Activated naive CD8-positive, alpha-beta T cell treated with anti-CD3 and anti-CD28 coated beads for 36 hours (primary cell): ENCODE measurements at places on chromosomes 6 and 20. TPM values are rescaled to one million over a fixed set of nuclear protein-coding genes. Genes with fewer than 3 reads are reported as not detected.

Gene VEGFA
- 54.7 TPM for total RNA-seq

Gene CITED2
- 28.5 TPM for total RNA-seq

Gene NAPB
- total RNA-seq = 6.7 TPM

Gene IP6K3
- total RNA-seq = not detected

Gene ULBP2
- total RNA-seq = 0.62 TPM

Gene CLIC5
- 0.74 TPM for total RNA-seq

Gene GNAS-AS1
- total RNA-seq = 1.0 TPM

Gene RAET1L
- total RNA-seq = not detected

Gene FAM50B
- 8.7 TPM for total RNA-seq

DNA sequence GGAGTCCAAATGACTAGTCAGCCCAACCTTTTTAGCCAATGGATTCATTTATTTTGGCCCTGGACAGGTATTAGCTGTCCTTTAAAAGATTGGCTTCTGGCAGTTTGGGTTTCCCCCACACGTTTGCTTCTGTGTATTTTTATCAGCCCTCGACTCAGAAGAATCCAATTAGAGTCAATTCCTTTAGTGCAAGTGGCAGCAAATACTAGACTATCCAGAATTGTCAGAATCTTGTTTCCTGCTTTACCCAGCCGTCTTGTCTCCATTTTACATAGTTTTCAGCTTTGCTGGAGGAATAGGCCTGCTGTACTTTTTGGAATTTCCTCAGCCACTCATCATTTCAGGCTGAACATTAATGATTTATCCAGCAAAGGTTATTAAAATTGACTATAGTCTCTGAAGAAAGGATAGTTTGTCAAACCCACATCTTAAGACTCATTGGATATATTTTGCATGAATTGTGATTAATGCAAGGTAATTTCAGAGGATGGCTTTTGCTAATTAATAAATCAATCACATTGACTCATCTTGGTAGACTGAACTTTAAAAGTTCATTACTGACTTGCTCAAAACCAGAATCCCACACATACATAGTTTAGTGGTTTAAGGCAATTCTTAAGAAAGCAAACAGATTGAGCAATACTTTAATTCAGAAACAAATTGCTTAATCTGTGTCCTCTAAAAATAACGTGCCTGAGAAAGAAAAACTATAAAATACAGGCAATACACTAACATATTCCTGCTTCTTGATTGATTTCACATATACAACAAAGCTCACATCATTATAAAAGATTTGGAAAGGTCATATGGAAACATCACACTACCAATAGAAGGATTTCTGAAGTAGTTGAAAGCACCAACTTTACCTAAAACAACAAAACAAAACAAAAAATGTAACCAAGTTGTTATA, 62.9 kb upstream of the ZNF217 start:
- H3K36me3 ChIP-seq = no peaks in the 10 kb centered on the region
- H3K27me3 ChIP-seq = no peaks in the 10 kb centered on the region
- peak overlapping the region; percentile 37 for H3K4me3 ChIP-seq
- no peak for DNase-seq
- H3K27ac ChIP-seq = peak overlapping the region; percentile 84

GRCh38 chr20:53608071-53608455, 14.4 kb upstream of the ZNF217 start:
- H3K36me3 ChIP-seq = peaks cover 24% of the 10 kb centered on the region
- H3K27ac ChIP-seq = peak overlapping the region; percentile 92
- H3K4me1 ChIP-seq = peaks cover 35% of the 10 kb centered on the region
- H3K27me3 ChIP-seq = no peaks in the 10 kb centered on the region
- no peak for DNase-seq

DNA sequence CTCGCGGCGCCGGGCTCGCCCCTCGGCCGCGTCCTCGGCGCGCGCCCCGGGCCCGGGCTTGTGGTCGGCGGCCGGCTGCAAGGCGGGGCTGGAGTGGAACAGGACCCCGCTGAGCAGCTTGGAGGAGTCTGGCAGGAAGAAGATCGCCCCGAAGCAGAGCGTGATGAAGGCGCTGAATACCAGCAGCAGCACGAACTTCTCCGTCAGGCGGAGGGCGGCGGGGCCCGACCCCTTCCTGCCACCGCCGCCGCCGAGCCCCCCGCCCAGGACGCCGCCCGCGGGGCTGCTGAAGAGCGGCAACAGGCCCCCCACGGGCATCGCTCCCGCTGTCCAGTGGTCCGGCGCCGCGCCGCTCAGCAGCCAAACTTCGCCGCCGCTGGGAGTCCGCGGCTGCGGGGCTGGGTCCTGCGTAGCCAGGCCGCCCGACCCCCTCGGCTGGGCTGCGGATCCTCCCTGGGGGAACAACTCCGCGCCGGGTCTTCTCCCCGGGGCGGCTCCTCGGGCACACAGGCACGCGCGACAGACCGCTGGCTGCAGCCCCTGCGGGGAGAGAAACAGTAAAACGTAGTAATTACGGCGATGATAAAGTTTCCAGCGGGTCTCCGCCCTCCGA, 707 bp downstream of the MAN1A1 start:
- H3K27ac ChIP-seq = peak overlapping the region; percentile 84
- DNase-seq = peak; percentile 29
- peaks cover 27% of the 10 kb centered on the region for H3K36me3 ChIP-seq
- peak overlapping the region; percentile 82 for H3K4me3 ChIP-seq
- no peaks in the 10 kb centered on the region for H3K27me3 ChIP-seq

- H3K4me3 ChIP-seq = no peak overlapping the region
- no peak overlapping the region for H3K27ac ChIP-seq
- no peak for DNase-seq
- H3K4me1 ChIP-seq = no peaks in the 10 kb centered on the region
- H3K36me3 ChIP-seq = no peaks in the 10 kb centered on the region
Observed at GRCh38 chr6:76465410-76465809, 392.9 kb upstream of the IMPG1 start.

GRCh38 chr20:61459266-61459665, 207.2 kb downstream of the CDH4 start:
- no peak overlapping the region for H3K27ac ChIP-seq
- no peaks in the 10 kb centered on the region for H3K36me3 ChIP-seq
- peaks cover 3% of the 10 kb centered on the region for H3K27me3 ChIP-seq
- no peaks in the 10 kb centered on the region for H3K4me1 ChIP-seq

DNA sequence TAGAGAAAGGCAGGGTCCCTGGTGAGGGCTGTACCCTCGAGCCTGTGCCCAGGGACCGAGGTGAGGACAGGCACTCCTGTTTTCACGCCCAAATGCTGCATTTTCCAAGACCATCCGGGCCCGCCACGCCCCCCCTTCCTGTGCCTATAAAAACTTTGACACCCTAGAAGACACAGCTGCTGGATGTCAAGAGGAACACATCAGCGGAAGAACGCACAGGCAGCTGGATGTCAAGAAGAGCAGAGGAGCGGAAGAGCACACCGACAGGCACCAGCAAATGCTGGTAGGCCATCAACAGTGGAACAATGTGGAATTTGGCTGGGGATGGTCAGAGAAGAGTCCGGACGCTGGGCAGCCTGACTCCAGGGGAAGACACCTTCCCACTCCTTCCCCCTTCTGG, 56.1 kb downstream of the TXLNB start:
- H3K4me1 ChIP-seq = peaks cover 4% of the 10 kb centered on the region
- no peaks in the 10 kb centered on the region for H3K36me3 ChIP-seq

- H3K4me3 ChIP-seq = no peak overlapping the region
- peaks cover 31% of the 10 kb centered on the region for H3K36me3 ChIP-seq
Observed at GRCh38 chr6:130167655-130168054, 55.1 kb downstream of the SAMD3 start.

GRCh38 chr20:35939264-35939663, 15.0 kb downstream of the SCAND1 start:
- H3K4me3 ChIP-seq = no peak overlapping the region
- no peaks in the 10 kb centered on the region for H3K27me3 ChIP-seq
- peaks cover 18% of the 10 kb centered on the region for H3K36me3 ChIP-seq
- H3K27ac ChIP-seq = no peak overlapping the region
- H3K4me1 ChIP-seq = peaks cover 8% of the 10 kb centered on the region

DNA sequence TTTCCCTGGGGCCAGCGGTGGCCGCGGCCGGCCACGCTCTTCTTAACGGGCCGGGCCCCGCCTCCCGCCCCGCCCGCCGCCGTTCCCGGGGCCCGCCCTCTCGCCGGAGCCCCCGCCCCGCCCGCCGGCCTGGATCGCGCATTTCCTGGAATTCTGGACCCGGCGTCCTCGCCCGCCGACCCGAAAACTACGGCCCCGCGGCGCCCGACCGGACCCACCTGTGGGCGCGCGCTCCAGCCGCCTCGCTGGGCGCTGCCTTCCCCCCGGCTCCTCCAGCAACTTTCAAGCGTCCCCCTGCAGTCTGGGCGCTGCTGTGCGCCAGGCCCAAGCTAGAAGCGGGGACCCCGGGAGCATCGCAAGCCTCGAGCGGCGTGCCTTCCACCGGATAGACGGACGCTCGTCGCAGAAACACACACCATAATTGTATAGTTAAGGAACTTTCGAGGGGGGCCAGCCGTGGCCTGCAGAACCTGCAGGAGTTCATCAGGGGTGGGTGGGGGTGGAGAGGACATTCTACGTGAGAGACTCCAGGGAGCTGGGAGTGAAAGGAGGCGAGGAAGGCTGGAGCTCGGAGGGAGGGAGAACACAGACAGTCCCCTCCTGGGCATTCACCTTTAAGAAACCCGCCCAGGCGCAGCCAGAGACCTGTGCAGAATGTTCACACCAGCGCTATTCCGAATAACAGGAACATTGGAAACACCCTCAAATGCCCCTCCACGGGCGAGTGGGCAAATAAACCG, at the start of gene ADA:
Gene ADA (minus strand): TSS at position 16 of the 740 bp plus-strand sequence. CDS start 92 bp downstream, outside the sequence.
- H3K27me3 ChIP-seq = no peaks in the 10 kb centered on the region
- peak within 1 kb of the TSS; percentile 83 for H3K27ac ChIP-seq
- peaks cover 46% of the 10 kb centered on the region for H3K4me1 ChIP-seq
- H3K36me3 ChIP-seq = no peaks in the 10 kb centered on the region

DNA sequence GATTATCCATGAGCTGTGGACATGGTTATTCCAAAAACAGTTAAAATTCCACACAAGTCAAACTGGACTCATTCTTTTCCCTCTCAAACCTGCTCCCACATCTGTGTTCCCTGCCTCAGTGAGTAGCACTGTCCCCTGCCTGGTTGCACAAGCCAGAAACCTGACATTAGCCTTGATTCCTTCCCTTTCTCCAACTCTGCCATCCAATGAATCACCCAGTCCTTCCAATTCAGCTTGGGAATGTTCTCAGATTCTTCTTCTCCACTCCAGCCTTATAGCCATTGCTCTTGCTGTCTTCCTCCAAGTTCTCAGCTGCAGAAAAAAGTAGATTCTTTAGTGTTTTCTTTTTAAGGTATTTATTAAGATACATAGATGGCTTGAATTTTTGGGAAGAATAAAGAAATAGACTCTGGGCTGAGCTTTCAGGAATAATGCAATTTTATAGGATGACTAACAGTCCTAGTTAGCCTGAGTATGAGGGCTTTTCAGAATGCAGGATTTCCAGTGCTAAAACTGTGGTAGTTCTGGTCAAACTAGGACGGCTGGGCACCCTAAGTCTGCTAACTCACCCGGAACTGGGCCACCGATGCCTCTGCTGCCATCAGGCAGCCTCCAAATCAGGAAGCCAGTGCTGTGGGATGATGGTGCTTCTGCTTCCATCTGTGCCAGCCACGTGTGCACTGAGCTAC, 18.2 kb upstream of the SASH1 start:
- H3K4me1 ChIP-seq = no peaks in the 10 kb centered on the region
- H3K27me3 ChIP-seq = peaks cover 36% of the 10 kb centered on the region
- no peak overlapping the region for H3K27ac ChIP-seq

DNA sequence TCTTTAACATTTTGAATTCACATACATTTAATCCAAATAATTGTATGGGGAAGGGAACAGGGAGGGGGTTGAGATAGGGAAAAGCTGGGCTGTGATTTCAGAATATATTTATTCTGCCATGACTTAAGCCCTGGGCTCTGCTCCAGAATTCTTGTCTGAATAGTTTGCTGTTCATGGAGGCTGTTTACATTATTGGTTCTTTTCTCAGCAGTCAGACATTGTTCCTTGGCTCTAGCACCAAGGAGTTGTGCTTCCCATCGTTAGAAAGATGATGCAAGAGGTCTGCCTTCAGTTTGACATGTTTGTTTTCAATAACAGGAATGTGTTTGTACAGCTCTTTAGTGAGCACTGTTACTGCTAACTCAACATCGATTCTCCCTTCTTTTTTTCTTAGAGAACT, 198.8 kb upstream of the CDYL start:
- peaks cover 26% of the 10 kb centered on the region for H3K27me3 ChIP-seq
- no peak for DNase-seq
- H3K36me3 ChIP-seq = no peaks in the 10 kb centered on the region
- no peak overlapping the region for H3K4me3 ChIP-seq
- H3K27ac ChIP-seq = no peak overlapping the region

GRCh38 chr6:150177259-150177951, 34.6 kb downstream of the PPP1R14C start:
- no peak for DNase-seq
- H3K4me3 ChIP-seq = no peak overlapping the region
- peaks cover 3% of the 10 kb centered on the region for H3K4me1 ChIP-seq
- no peaks in the 10 kb centered on the region for H3K36me3 ChIP-seq
- H3K27me3 ChIP-seq = no peaks in the 10 kb centered on the region

DNA sequence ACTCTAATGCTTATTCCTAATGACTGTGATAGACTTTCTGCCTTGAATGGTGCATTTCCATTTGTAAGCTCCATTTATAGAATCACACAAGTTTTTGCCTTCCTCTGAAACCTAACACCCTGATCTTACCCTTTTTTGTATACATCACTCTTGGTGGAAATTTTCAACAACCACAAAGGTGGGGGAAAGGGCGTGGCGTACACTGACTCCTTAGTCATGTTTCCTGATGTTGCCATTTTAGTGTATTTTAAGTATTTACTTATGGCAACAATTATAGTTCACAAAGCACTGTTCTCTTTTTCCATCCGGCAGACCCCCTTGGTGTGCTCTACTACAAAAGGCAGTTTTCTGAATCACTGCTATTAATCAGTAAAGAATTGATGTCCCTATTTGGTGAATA, 92.0 kb downstream of the ATXN1 start:
- H3K36me3 ChIP-seq = peaks cover 52% of the 10 kb centered on the region
- DNase-seq = peak; percentile 65
- peak overlapping the region; percentile 85 for H3K27ac ChIP-seq
- peaks cover 51% of the 10 kb centered on the region for H3K4me1 ChIP-seq
- no peaks in the 10 kb centered on the region for H3K27me3 ChIP-seq

DNA sequence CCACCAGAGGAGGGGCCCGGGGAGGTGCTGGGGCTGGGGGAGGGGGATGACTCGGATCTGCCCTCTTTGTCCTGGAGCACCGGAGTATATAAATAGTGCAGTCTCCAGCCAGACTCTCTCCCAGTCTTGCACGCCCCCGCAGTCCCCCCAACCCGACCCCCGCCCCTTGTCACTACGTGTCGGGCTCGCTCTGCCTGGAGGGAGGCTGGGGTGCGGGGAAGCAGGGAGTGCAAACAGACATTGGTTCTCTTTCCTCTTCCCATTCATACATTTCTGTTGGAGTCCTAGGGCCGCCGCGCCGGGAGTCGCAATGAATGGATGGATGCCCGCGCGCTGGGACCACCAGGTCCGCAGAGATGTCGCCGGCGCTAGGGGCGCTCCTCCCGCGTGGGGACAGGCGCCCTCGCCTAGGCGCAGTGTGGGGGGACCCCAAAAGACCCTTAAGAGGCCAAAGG, 179.3 kb downstream of the TBXT start:
- no peak overlapping the region for H3K4me3 ChIP-seq
- peaks cover 7% of the 10 kb centered on the region for H3K4me1 ChIP-seq
- peaks cover 59% of the 10 kb centered on the region for H3K27me3 ChIP-seq

GRCh38 chr6:35076997-35077712, 64.0 kb downstream of the TCP11 start:
- no peak for DNase-seq
- no peak overlapping the region for H3K4me3 ChIP-seq
- H3K36me3 ChIP-seq = peaks cover 1% of the 10 kb centered on the region
- no peak overlapping the region for H3K27ac ChIP-seq
